ENCODE measurements at places on chromosomes 3 and 15.

- DNase-seq = no peak
Measured at GRCh38 chr3:42071904-42072812, 19.0 kb upstream of the TRAK1 start.

- DNase-seq = no peak
Measured at GRCh38 chr3:99678023-99678422, 39.6 kb downstream of the COL8A1 start.

DNA sequence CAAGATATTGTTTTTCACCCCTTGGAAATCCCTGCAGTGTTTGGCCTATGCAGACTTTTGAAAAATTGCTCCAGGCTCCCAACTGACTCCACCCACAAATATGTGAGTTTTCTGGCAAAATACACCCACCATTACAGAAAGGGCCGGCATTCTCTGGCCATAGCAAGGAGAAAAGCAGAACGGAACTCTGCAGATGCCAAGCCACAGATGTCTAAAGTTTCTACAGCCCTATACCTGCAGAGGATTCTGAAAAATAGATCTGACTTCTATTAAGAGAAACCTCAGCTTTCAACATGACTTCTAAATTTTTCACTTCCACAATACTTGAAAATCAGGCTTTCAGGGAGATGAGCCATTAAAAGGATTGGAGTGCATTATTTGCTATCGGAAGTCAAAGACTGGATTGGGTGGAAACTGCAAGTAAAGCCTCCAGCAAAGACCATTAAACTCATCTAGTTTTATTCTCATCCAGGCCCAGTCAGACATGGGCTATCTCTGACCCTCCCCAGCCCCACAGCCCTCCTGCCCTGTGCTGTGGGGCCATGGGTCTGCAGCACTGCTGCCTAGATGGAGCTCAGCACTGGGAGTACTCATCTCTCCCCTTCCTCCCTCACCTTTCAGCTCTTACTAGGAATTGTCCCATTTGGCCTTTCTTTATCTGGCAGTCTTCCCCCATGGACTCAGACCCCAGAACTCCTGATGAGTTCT is 243.1 kb upstream of the GOLGA6L4 start:
- DNase-seq = no peak

DNA sequence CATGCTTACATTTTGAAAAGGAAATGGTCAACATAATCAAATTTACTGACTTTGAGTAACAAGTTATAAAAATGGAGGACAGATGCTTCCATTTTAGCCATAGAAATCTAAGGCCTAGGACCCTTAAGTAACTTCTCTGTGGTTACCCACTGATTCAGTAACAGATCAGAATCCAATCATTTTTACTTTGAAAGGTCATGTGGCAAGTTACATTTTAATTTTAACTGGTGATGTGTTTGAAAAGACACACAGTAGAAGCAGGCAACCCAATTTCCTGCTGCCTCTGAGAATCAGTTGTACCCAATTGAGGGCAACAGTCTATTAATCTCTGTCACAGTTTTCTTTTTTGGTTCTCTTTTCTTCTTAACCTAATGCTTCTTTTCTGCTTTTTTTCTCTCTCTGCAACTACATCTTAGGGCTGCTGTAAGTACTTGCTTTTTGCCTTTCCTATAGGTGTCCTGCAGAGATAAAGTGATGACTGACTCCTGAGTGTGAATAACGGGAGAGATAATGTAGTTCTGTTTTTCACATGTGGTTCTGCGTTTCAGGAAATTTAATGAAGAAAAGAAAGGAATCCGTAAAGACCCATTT is 3.3 kb downstream of the ZWILCH start:
- peak; percentile 19 for DNase-seq

- DNase-seq = no peak
Measured at GRCh38 chr3:183764847-183765731, 60.3 kb downstream of the MAP6D1 start.

DNA sequence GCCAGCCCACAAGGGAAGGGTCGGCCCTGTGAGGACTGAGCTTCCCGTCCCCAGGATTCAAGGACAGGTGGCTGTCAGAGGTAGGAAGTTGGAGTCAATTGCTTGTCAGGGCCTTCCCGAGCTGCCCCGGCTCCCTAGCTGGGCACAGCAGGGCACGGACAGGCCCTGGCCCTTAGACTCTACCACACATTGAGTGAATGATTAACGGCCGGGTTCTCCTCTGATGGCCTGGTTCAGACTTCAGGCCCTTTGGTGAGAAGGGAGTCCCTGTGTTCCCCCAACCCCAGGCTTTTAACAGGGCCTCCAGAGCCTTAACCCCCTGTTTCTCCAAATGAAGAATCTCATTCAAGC is 16.4 kb upstream of the FGD5 start:
- no peak for DNase-seq

- DNase-seq = no peak
Measured at GRCh38 chr3:135860761-135861160, 104.8 kb upstream of the PPP2R3A start.

GRCh38 chr15:40105517-40106202 is 3.0 kb downstream of the BMF start:
- DNase-seq = no peak

- no peak for DNase-seq
Measured at GRCh38 chr3:130748981-130749380, 2.4 kb upstream of the PIK3R4 start.

DNA sequence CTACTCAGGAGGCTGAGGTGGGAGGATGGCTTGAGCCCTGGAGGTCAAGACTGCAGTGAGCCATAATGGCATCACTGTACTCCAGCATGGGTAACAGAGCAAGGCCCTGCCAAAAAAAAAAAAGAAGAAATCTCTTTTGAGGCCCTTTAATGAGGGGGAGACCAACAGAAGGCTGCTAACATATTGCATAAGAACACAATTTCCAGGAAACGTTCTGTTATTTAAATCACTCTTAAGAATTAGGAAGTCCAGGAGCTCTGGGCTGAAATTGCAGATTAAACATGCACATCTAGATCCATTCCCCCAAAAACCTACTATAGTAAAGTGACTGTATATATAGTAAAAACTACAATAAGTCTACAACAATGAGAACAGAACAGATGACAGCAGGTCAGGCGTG is 16.1 kb upstream of the BLM start:
- no peak for DNase-seq

GRCh38 chr3:167148136-167148535 is 232.0 kb downstream of the ZBBX start:
- DNase-seq = no peak

DNA sequence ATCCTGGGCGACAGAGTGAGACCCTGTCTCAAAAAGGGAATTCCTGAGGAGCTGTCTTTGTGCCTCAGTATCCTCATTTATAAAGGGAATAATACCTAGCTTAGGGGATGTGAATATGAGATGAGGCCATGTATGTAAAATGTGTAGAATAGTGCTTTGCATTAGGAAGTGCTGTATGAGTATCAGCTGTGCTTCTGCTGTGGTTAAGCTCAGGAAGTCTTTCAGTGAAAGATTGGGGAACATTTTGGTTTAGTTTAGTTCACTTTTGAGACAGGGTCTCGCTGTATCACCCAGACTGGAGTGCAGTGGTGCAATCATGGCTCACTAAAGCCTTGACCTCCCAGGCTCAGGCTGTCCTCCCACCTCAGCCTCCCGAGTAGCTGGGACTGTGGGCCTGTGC is 10.6 kb downstream of the THUMPD3 start:
- no peak for DNase-seq

DNA sequence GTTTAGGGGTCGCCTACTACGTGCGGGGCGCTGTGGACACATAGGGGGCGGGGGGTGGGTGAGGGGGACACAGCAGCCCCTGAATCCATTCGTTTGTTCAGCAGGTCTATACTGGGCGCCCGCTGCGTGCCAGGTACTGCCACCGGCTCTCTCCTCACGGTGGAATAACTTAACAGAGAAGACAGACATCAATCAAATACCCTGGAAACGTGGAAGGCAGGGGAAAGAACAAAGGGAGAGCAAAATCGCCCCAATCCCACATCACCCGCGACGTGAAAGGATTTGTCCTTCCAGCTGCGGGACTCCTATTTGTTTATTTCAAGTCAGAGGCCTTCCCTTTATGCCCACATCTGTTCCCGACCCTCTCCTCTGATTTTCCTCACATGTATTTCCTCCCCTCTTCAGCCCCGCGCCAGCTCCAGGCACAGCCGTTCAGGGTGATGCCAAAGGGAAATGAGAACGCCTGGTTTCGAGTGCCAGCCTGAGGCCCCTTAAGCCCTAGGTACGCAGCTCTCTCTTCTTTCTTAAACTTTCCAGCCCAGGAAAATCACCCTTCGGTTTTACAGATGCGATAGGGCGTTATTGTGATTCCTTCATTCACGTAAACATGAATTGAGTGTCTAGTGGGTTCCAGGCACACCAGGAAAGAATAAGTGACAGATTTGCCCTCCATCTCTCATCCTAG is 726 bp upstream of the PROK2 start:
- no peak for DNase-seq

DNA sequence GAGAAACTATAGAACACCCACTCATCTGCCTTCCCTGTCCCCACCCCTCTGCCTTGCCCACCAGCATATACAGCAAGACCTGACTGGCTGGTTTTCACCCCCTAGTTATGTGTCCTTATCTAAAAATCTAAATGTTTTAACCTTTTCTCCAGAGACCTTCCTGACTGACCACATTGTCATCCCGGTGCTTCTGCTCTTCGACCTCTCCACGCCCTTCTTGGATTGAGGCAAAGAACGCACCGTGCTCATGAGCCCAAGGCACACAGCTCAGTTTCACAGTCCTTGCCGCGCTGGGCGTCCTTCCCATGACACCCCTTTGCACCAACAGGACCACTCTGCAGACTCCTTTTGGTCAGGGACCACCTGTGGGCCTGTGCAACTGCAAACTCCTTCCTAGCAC is 62.7 kb downstream of the B3GNT5 start:
- no peak for DNase-seq

- DNase-seq = no peak
Measured at GRCh38 chr15:62857411-62857853, 185.1 kb upstream of the TPM1 start.

DNA sequence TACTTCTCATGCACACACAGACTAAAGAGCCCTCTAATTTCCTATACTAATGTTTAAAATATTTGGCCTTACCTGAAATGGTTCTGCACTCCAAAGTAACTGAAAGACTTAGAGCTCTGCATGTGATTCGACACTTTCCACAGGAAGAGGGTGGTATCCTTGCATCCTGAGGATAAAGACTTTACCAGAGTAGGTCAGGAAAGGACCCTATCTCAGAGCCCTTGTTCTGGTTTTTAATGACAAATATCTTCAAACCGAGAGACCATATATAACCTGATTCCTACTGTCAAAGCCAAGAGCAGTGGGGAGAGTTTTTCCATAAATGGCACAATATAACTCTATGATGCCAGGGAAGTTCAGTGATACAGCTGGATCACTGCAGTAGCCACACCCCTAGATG is at the start of gene GP5:
Gene GP5 (minus strand): TSS at position 101 of the 400 bp plus-strand sequence. CDS start 984 bp downstream, outside the sequence.
- no peak for DNase-seq

- DNase-seq = no peak
Measured at GRCh38 chr3:192515664-192516045, 211.7 kb downstream of the FGF12 start.

DNA sequence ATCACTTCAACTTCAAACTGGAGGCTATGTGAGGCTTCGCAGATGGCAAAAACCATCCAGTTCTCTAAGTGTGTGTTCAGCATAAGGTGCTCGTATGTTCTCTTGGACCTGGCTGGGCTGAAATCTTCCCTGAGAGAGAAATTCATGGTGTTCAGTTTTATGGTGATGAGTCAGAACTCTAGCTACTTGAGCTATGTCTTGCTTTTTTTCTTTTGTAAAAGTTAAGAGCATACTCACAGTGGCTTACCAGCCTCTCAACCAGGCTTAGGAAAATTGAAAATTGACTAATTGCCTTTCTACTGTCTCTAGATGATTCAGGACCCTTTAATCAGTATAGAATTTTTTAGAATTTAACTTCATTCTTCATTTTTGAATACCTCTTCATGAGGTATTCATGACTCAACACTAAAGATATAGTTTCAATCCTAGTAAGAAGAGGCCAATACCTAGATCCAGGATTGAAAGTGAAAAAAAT is 617.5 kb downstream of the TBL1XR1 start:
- no peak for DNase-seq

- peak; percentile 69 for DNase-seq
Measured at GRCh38 chr3:65963787-65964677, 74.7 kb downstream of the MAGI1 start.

DNA sequence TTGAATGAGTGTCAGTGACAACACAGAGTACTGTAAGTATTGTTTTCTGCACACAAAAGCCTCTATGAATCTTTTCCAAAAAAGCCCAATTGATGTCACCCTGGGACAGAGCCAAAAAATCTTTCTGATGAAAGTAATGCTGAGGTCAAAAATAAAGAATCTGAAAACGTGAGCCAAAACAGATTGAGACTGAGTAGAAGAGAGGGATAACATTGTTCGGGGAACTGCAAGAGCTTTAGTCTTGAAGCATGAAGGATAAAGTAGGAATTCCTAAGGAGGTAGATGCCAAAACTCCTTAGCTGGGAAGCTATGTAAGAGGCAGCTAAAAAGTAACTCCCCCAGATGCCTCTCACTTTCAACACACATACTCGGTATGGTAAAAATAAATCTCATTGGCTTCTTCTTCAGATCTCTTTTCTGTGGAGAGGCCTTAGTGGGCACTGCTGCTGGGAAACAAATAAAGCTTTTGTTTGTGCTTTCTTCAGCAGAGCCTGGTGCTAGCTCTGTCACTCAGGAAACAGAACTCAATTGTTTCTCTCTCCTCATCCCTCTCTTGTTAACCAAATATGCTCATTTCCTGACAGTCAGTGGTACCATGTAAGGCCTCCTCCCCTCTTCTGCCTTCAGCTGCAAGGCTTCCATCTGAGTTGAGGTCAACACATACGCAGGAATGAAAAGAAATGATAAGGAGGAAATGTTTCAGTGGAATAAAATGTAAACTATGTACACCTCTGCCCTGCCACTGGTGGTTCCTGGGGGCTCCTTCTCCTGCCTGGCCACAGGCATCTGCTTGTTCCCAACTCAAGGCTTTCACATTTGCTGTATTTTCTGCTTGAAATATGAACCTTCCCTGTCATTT is 58.1 kb downstream of the CD200 start:
- no peak for DNase-seq

- DNase-seq = no peak
Measured at GRCh38 chr15:98874773-98875172, 132.8 kb downstream of the PGPEP1L start.

DNA sequence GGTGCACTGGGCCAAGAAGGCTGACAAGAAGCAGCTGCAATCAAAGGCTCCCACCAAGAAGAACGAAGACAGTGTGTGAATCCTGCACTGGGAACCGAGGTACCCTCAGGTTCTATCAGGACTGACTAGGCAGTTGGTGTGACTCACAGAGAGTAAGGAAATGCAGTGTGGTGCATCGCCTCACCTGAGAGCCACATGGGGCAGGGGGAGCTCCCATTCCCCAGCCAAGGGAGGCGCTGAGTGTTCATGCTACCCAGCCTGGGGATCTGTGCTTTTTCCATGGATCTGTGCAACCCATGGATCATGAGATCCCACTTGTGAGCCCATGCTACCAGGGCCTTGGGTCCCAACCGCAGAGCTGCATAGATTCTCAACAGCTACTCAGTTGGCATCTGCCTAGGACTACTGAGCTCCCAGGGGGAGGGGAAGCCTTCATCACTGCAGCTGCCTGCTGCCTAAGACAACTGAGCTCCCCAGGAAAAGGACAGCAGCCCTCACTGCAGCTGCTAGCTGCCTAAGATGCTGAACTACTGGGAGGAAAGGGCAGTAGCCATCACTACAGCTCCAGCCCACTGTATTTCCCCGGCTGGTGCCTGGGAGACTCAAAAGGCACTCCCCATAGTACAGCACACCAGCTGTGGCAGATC is 6.9 kb upstream of the PLSCR2 start:
- no peak for DNase-seq
